Activated naive CD8-positive, alpha-beta T cell treated with anti-CD3 and anti-CD28 coated beads, Interleukin-2, amount 10 ng/mL, durations not matched to agents 7 days and 5 days (primary cell): ENCODE measurements at places on chromosomes 2 and 18.

- no peak for DNase-seq
Measured at GRCh38 chr2:10425699-10426098, 22.4 kb downstream of the ODC1 start.

DNA sequence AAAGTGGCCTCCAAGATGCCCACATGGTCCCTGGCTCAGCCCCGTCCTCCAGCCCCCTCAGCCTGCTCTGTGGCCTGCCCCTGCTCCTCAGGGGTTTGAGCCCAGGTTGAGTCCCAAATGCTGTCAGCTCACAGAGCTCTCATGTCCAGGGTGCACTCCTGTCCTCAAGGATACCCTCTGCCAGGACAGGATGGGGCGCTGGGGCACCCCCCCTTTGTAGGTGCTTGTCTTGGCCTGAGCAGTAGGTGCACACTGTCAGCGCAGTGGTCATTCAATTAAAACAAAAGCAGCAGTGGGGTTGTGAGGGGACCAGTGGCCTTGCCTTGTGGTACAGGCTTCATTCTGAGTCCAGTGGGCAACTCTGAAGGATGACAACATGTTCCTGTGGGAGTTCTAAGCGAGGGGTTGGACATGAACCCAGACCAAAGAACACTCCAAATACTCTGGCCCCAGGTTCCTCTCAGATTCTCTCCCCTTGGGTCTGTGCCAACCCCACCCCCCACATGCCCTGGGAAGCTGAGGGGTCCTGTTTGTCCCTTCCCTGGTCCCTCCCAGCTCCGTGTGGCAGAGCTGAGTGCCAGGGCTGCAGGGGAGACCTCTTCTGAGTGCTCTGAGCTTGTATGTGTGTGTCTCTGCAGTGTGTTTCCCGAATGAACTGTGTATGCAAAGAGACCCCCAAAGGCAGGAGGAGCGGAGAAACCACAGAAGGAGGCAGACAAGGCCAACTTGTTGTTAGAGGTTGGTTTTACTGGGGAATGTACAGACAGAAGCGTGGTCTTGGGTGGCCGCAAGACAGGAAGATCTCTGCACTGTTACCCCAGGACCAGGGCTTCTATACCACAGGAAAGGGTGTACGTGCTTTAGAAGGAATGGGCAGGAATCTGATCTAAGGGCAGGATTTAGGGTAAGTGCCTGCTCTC is 155.6 kb upstream of the HS6ST1 start:
- DNase-seq = no peak

- DNase-seq = no peak
Measured at GRCh38 chr2:21501376-21502027, 377.7 kb downstream of the TDRD15 start.

- DNase-seq = no peak
Measured at GRCh38 chr2:159637240-159637639, 20.9 kb upstream of the BAZ2B start.

DNA sequence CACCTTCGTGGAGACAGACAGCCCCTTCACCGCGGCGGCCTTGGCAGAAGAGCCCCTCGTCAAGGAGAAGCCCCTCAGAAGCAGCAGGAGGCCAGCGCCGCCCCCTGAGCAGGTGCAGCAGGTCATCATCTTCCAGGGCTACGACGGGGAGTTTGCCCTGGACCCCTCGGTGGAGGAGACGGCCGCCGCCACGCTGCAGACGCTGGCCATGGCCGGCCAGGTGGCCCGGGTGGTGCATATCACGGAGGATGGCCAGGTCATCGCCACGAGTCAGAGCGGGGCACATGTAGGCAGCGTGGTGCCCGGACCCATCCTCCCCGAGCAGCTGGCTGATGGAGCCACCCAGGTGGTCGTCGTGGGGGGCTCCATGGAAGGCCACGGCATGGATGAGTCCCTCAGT is 145.7 kb downstream of the PTGR3 start:
- no peak for DNase-seq

- DNase-seq = no peak
Measured at GRCh38 chr2:150759106-150759505, 271.6 kb upstream of the RND3 start.

DNA sequence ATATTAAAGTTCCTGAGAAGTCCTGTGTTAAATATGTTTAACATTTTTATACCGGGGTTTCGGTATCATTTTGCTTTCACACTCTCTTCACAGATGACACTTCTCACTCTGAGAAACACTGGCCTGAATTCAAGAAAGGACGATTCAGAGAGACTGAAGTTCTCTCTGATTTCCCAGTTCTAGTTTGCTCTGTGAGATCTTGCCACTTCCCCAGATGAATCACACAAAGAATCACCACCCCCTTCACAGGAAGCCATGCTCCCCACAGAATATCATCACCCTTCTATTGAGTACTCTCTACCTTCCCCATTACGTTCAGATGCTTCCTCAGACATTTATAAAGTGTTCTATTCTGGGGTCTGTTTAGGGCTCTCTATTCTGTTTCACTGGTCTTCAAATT is 16.1 kb upstream of the CD207 start:
- DNase-seq = no peak

DNA sequence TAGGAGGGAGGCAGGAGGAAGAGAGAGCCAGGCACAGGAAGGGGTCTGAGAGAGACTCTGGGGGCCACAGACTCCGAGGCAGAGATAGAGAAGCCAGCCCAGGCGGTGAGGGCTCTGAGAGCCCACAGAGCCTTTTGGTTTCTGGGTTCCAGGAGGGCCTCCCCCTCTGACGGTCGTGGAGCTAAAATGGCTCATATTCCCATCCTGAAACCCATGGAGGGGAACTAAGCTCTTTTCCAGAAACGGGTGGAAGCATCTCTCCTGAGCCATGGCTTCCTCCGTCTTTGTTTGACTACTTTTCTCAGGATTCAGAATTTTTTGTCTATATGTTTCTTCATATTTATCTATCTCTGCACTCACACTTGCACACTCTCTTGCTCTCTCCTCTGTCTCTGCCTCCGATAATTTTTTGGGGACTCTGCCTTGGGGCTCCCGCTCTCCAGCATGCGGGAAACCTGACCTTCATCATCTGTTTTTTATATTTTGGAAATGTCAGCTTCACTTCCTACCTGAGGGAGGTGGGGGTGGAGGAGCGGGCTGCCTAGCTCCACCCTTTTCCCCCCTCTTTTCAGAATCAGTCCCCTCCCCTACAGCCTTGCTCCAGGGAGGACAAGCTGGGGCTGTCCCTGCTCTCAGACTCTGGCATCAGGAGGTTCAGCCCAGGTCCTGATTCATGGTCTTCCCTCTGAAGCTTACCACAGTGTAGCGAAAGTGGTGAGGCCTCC is 5.0 kb upstream of the PKDCC start:
- no peak for DNase-seq

DNA sequence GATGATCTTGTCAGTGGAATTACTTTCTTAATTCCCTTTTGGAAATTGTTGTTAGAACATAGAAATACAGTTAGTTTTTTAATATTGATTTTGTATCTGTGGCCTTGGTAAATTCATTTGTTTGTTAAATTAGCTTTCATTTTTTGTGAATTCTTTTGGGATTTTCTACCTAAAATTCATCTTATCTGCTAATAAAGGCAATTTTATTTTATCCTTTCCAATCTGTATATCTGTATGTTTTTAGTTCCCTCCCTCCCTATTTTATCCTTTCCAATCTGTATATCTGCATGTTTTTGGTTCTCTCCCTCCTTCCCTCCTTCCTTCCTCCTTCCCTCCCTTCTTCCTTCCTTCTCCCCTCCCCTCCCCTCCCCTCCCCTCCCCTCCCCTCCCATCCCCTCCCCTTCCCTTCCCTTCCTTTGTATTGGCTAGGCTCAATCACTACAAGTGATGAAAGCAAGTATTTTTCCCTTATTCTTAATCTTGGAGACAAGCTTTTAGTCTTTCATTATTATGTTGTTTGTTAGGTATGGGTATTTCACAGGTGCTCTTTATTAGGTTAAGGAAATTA is 244.4 kb downstream of the ALK start:
- DNase-seq = no peak
